Activated CD8-positive, alpha-beta memory T cell treated with anti-CD3 and anti-CD28 coated beads for 1 hour (primary cell): ENCODE measurements at places on chromosomes 4 and X.

- DNase-seq: no peak
These were observed 120.4 kb downstream of the ARSF start for GRCh38 chrX:3161681-3162080.

- DNase-seq: peak; percentile 7
These were observed 52.8 kb downstream of the GPRIN3 start for GRCh38 chr4:89254847-89255246.

- DNase-seq: no peak
These were observed 158.8 kb upstream of the NDST4 start for GRCh38 chr4:115272185-115272584.

DNA sequence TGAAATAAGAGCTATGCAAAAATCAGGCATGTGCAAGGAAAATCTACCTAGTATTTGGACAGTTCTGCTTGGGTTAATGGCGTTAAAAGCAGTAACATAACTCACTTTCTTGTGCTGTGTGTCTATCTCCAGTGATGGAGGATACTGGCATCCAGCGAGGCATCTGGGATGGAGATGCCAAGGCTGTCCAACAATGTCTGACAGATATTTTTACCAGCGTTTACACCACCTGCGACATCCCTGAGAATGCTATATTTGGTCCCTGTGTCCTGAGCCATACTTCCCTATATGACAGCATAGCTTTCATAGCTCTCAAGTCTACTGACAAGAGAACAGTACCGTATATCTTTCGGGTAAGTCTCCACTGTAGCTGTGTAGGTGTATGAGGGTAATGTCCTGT lies 2.6 kb downstream of the PRDM8 start:
- no peak for DNase-seq

GRCh38 chr4:5247735-5248134 lies 196.5 kb downstream of the STK32B start:
- DNase-seq: no peak

GRCh38 chrX:68841251-68842049 lies 12.6 kb downstream of the EFNB1 start:
- no peak for DNase-seq

DNA sequence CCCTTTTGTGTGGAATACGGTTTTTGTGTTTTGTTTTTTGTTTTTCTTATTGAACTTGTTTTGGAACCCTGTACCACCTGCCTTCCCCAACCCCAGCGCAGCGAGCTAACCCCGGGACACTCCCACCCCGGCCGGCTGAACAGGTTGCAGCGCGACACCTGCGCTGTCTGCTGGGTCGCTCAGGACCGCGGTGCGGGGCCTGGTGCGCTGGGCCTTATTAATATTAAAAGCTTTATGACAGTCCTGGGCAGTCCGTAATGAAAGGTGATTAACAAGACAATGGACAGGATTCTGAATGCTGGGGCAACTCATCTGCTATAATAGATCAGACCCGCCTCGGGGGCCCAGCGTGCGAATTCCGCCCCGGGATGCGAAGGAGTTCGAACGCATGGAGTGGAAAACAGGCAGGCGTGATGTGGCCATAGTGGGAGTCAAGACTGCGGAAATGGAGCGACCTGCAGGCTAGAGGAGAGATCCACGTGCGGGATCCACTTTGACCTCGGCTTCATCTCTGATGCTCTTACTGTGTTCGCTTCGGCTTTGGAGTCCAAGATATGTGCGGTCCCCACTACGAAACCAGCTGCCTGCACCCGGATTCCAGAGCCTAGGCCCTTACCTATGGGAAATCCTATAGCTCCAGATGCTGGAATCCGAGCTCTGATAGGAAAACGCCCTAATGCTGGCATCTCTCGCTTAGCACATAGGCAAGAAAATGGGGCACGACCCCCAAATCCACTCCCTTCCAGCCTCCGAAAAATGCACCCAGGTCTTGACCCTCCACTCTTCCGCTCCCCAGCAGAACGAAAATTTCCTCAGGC lies 69.0 kb upstream of the TMEM33 start:
- DNase-seq: no peak

GRCh38 chrX:103616676-103617186 lies 9.0 kb downstream of the TCEAL3 start:
- no peak for DNase-seq

DNA sequence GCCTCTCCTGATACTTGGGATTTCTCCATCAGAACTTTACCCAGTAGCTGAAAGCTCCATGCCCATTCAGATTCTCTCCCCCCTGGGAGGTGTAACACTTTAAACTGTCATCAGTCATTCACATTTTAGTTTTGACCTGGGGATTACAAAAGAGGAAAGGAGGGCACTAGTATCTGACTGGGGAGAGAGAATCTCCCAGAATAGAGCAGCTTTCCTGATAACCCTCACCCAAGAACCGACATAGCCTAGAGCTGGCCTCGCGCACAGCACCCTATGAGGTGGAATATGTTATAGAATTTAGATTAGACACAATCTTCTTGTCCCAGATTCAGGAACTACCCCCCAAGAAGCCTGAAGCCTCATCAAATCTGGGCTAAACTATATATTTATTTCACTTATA lies 950.2 kb upstream of the TENM3 start:
- no peak for DNase-seq

DNA sequence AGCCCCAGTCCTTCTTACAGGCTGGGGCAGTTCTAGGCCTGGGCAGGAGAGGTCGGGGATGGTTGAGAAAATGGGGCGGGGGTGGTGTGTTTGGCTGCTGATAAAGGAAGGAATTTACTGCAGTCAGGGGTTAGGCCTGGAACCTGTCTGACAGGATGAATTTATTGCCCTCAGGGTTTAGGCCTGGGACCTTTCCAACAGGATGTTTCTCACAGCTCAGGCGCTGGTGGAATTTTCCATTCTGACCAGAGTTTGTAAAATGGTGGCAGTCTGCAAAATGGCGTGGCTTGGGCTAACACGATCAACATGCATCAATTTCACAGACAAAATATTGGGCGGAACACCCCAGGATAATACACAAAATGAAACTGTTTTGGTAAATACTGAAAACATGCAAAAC lies 83.5 kb upstream of the SPIN4 start:
- DNase-seq: no peak

DNA sequence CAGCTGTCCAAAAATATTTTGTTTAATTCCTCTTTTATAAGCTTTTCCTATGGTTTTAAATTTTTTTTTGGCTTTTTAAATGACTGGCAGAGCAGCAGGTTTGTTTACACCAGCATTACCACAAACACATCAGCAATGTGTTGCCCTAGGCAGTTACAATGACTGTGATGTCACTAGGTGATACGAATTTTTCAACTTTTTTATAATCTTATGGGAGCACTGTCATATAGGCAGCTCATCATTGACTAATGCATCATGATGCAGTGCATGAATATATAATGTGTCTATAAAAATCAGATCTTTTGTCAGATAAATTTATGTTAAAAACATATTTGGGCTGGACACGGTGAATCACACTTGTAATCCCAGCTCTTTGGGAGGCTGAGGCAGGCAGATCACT lies 231.6 kb upstream of the SLIT2 start:
- DNase-seq: no peak

- DNase-seq: no peak
These were observed 577.8 kb downstream of the SH3BGRL start for GRCh38 chrX:81779701-81780100.

DNA sequence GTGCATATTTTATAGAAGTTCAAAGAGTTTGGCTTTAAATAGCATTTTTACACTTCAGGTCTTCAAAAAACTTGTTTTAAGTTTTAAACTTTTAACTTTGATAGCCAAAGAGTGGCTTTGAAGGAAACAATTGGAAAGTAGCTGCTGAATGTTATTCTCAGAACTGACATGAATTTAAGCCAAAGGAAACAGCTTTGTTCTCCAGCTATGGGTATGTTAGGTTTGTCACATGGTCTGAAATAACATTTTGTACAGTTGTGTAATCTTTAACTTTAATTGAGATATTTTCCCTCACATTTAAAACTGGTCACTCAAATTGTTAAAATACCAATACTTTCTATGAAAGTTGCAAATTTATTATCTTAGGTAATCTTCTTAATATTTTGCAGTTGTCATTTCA lies 564.7 kb downstream of the IL15 start:
- DNase-seq: no peak

DNA sequence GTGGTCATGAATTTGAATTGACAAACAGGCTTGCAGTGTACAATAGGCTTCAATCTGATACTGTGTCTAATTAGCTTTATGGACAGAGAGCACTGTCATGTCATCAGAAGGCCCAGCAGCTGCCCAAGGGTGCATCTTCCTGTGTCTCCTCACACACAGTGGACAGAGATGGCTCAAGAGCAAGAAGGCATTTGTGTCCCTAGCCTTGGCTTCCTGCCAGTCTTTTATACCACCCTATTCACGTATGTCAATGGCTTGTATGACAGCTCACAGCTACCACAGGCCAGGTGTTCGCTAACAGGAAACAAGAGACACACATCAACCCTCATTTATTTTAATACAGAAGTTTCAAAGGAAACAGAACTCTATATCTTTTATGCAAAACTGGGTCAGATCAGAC lies 874.0 kb upstream of the AGA start:
- no peak for DNase-seq

GRCh38 chr4:109803924-109804571 lies 2.2 kb upstream of the CFI start:
- no peak for DNase-seq

- DNase-seq: no peak
These were observed 213.7 kb upstream of the ZIC3 start for GRCh38 chrX:137352101-137352660.

DNA sequence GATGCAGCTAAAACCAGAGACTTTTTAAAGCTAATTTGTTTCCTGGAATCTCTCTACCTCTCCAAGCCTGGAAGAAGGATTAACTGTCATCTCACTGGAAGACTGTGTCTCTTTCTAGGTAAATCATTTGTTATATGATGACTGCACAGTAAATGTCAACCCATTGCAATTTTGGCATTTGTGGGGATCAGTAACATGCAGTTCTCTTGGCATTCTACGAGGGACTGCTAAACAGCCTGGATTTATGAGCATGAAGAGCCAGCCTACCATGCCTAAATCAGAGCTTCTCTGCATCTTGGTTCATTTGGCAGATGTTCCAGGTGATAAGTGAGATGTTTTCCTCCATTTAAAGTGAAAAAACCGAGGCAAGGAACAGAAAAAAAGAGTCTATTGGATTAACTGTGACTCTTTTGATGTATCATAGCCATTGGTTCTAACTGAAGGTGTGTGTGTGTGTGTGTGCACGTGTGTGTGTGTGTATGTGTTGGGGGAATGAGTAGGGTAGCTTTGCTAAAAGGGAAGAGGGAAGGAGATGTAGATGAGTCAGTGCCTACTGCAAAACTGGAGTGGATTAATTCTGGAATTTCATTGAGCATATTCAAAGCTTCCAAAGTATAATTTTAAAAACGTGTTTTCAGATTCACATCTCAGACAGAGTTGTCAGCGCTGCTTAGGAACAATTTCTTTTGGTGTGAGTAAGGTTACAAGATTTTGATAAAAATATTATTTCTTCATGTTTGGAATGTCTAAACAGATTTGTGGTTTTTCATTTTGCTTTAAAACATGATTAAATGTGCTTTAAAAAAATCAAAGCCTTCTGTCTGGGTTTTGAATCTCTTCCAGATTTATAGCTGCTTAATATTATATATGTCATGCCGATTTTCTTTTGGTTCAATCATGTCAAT lies 123.2 kb upstream of the LNX1 start:
- no peak for DNase-seq

DNA sequence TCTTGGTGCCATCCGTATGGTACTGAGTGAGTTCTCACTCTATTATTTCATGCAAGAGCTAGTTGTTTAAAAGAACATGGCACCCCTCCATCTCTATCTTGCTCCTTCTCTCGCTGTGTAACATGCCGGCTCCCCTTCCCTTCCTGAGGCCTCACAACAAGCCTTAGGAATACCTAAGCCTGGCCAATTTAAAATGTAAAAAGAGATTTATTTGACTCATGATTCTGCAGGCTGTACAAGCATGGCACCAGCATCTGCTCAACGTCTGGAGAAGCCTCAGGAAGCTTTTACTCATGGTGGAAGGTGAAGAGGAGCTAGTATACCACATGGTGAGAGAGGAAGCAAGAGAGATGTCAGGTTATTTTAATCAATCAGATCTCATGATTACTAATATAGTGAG lies 90.4 kb upstream of the NUDT10 start:
- no peak for DNase-seq

DNA sequence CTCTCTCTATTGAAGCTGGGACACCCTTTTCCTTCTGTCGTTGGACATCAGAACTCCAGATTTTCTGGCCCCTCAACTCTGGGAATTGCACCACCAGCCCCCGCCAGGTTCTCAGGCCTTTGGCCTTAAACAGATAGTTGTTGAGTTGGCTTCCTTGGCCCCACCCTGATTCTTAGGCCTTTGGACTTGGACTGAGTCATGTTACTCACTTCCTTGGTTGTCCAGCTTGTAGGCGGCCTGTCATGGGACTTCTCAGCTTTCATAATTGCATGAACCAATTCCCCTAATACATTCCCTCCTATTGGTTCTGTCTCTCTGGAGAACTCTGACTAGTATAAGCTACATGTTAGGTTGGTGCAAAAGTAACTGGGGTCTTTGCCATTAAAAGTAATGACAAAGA lies 195.7 kb downstream of the GPAT3 start:
- no peak for DNase-seq

- no peak for DNase-seq
These were observed 55.9 kb downstream of the FHDC1 start for GRCh38 chr4:152992027-152992426.

GRCh38 chrX:138756234-138756633 lies 44.7 kb upstream of the FGF13 start:
- no peak for DNase-seq

DNA sequence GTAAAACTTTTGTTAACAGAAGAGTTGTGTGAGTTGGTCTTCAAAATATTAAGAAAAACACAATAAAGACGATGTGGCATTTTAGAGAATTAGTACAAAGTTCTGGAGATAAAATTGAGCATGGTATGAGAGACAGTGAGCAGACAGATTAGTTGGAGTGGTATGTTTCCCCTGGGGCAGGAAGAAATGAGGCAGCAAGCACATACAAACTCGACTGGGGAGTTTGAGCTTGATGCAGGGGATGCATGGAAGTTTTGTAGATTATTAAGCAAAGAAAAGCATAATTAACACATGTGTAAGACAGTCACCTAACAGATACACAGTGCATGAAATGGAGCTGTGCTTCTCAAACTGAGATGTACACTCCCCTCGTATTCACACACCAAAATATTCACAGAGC lies 58.1 kb upstream of the IL2 start:
- DNase-seq: no peak

- DNase-seq: no peak
These were observed 368.6 kb upstream of the CXorf51A start for GRCh38 chrX:147183161-147183560.

GRCh38 chr4:184344899-184345572 lies 127.4 kb upstream of the ENPP6 start:
- no peak for DNase-seq

GRCh38 chrX:113009029-113009428 lies 168.4 kb upstream of the AMOT start:
- DNase-seq: no peak

GRCh38 chrX:46694549-46694948 lies 64.4 kb downstream of the SLC9A7 start:
- DNase-seq: no peak

GRCh38 chrX:110294087-110294486 lies 23.8 kb downstream of the AMMECR1 start:
- DNase-seq: no peak

- no peak for DNase-seq
These were observed 244.5 kb upstream of the TLL1 start for GRCh38 chr4:165628572-165628971.
